Stimulated activated CD8-positive, alpha-beta memory T cell treated with anti-CD3 and anti-CD28 coated beads, Interleukin-4, amount 100 ng/mL, for 4 hours (primary cell): ENCODE measurements at places on chromosomes 1 and 21.

GRCh38 chr1:221517961-221518360 is 223.9 kb downstream of the DUSP10 start:
- no peak for DNase-seq

DNA sequence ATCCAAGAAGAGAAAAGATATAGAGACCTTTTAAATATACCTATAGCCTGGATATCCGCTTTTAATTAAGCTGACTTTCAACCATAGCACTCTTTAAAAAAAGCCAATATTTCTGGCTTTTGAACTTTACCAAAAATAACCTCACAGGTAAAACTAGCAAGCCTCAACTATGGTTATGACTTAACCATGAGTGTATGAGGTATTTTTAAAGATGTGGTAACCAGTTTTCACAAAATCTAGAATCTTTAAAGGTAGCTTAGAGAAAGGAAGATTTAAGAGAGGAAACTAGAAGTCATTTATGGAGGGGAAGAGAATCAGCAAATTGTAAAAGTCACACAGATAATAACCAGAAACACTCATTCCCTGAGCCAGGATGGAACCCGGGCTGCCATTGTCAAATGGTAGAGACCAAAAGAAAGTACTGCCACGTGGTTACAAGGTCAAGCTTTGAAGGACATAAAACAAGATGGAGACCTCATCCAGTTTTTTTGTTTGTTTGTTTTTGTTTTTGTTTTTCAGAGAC is 288.4 kb upstream of the RGS18 start:
- DNase-seq = no peak

GRCh38 chr1:214546886-214547641 is 4.3 kb downstream of the PTPN14 start:
- DNase-seq = no peak

DNA sequence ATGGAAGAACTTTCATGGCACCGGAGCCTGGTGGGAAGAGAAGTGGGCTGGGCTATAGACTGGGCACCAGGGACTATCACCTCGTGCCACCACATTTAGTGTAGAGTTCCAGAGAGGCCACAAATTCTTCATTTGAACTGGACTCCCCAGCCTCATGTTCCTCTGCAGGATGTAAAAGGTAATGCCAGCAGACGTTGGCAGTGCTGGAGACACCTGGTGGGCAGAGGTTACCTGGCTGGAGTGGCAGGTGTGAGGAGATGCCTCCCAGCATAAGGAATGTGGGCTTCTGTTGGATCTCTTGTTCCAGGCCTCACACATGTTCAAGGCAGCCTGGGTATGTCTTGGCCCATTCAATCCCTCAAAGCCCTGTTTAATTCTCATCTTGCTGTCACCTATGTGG is 35.2 kb downstream of the TEX35 start:
- no peak for DNase-seq

DNA sequence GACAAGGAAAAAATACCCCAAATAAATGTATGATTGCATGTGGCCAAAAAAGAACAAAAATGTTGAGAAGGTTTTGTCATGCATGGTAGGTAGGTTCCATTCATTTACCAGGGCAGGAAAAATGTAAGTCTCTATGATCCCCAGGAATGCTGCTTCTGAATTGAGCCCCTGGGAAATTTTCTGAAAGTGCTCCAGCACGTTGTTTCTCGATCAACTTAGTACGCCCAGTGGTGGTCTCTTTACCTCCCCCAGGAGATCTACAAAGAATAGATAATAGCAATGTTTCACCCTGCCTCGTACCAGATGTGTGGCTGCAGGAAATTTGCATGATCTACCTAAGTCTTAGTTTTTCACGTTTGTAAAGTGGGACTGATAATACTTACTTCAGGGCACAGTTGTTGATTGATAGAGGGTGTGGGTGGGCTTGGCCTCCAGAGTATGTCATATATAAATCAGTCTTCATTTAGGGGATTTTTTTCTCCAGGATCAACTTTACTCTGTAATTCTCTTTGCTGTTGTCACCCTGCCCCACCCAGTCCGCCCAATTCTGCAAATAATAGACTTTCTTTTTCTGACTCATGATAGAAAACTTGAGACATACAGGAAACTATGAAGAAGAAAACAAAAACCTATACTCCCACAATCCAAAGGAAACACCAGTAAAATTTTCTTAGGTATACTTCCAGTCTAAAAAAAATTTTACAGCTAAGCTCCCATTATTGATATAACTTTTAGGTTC is 462.0 kb upstream of the RUNX1 start:
- no peak for DNase-seq

GRCh38 chr1:57464756-57465155 is 40.9 kb upstream of the DAB1 start:
- DNase-seq = no peak

- no peak for DNase-seq
These were observed 66.8 kb downstream of the GPR137B start for GRCh38 chr1:236209185-236209584.

DNA sequence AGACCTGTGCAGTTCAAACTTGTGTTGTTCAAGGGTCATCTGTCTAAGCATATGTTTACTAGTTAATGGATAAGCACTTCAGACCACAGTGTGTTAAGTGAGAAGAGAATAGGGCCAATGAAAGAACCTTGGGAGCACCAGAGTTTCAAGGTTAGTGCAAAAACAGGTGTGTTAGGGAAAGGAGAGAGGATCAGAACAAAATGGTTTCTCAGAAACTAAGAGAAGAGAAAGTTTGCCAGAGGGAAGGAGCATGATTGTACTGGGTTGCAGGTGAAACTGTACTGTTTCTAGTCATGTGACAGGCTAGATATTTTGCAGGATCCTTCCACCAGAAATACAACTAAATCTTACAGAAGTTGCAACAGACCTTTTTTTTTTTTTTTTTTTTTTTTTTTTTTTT is 23.3 kb downstream of the RPRD2 start:
- DNase-seq = no peak

GRCh38 chr1:203177470-203178039 is 1.9 kb upstream of the MYBPH start:
- no peak for DNase-seq

DNA sequence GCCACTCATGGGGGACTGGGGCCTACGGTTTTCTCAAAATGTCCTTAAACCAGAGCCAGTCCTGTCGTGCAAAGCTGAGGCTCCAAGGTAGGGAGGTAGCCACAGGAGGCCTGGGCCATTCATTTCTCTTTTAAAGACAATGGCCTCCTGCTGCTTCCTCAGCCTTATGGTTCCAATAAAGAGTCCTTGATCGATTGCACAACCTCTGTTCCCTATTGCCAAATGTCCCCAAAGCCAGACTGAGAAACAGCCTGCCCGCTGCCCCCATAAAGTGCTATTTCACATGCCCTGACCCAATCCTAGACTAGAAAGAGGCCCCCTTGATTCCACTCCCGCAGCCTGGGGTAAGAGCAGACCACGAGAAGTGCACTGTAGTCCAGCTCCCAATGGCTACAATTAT is 166.7 kb downstream of the CLIC6 start:
- no peak for DNase-seq

GRCh38 chr1:65495137-65495536 is 74.7 kb downstream of the LEPR start:
- DNase-seq = no peak

DNA sequence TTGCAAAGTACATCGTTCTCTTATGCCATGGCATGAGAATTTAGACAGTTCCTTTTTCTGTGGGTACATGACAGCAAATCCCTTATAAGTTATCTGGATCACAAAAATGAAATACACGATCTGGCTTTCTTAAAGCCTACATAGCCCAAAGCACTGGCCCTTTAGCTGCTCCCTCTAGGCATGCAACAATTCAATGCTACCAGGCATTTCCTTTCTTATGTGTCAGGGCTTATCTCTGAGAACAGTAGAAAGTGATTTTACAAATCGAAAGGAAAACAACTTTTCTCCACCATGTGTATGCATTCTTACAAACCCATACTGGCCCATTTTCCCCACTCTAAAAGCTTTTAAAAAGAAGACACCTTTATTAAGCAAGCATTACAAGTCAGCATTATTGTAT is 139.7 kb downstream of the GRIK1 start:
- DNase-seq = no peak

DNA sequence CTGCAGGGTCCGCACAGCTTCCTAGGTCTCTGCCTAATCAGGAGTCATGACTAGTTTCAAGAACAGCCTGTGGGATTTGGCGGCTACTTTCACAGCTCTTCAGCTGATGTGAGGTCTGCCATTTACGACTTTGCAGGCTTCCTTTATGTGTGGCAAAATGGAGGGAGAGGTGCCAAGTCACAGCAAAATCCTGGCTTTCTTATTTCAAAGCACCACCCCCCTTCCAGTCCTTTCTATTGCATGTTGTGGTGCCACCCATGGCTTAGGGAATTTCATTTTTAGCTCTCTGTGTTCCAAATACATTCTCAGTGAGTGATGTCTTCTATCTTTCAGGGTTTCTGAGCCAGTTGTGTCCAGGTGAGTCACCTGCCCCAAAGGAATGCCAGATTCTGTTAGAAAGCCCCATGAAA is 75.1 kb upstream of the WLS start:
- no peak for DNase-seq

DNA sequence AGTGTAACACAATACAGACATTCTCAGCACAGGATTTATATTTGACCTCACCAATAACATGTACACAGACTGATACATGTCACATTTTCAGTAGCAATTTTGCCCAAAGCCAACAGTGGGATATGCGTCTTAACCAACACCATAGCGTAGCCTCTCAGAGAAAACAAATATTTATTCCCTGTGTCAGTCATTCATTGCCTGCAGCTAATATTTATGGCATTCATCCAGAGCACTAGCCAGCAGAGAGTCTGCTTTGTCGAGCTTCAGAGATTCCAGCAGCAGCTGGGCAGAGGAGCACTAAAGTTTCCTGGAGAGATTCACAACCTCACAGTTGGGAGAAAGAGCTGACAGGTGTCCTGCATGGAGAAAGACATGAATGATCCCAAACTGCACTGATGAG is 400.7 kb upstream of the DAB1 start:
- no peak for DNase-seq

DNA sequence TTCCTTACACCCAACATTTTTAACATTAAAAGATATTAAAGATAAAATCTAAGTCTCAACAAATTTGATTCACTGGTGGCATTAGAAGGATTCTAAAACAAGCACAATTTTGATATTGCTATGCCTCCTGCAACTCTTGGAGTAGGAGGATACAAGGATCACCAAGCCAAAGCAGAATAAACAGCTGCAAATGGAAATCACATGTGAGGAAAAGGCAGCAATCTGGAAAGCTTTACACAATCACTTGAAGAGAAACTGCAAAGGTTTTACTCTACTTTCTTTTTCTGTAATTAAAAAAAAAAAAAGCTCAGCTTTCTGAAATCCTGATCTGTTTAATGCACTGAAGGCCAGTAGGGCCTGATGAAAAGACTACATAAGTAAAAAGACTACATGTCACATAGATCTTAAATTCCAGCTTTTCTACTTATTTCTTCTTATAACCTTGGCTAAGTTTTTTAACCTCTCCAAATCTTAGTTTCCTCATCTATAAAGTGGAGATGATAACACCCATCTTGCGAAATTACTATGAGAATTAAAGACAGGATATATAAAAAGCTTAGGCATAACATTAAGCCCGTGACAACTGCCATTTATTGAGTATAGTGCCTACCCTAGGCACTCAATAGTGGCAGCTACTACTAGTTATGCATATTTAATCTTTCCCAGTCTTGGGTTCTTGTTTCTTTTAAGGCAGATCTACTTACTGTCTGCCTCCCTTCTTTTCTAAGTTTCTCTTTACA is 73.5 kb downstream of the EPS15 start:
- DNase-seq = no peak

DNA sequence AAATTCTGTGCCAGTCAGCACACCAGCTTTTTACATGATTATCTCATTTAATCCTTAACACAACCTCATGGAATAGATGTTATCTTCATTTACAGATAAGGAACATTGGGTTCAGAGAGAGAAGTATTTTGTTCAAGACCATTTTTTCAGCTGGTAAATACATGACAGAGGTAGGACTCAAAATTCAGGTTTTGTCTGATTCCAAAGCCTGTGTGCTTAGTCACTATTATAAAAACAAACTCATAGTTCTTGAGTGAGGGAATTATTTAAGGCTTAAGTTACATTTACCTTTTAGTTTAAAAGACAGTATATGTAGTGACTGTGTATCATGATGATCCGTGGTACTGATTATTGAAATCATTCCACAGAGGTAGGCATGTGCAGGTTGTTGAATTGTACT is 125.2 kb downstream of the MAGI3 start:
- no peak for DNase-seq

- no peak for DNase-seq
These were observed 28.8 kb upstream of the SYDE2 start for GRCh38 chr1:85229574-85230097.

DNA sequence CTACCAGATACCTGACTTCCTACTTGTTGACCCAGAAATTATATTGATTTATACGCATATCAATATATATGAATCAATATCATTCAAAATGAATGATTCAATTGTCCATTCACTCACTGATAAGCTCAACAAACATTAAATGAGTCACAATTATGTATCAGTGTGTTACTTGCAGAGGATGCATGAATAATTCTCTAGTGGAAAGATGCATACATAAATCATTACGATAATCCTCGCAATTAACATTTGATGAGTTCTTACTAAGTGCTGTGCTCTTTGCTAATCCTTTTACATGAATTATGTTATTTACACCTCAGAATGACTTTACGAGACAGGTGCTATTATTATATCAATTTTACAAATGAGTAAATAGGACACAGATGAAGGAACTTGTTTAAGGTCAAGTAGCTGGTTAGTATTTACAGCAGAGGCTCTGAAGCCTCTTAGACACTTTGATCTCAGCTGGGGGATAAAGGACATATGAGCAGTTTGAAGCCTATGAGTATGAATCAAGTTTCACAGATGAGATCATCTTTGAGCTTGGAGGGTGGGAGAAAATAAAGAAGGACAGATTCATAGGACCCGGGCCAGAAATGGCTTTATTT is 112.8 kb upstream of the ADAMTS5 start:
- DNase-seq = no peak

- DNase-seq = no peak
These were observed 2.7 kb downstream of the HTR1D start for GRCh38 chr1:23214640-23215039.

- no peak for DNase-seq
These were observed 113.8 kb upstream of the MAGI3 start for GRCh38 chr1:113276507-113276906.

GRCh38 chr1:161887730-161888287 is 121.7 kb downstream of the ATF6 start:
- DNase-seq = no peak

DNA sequence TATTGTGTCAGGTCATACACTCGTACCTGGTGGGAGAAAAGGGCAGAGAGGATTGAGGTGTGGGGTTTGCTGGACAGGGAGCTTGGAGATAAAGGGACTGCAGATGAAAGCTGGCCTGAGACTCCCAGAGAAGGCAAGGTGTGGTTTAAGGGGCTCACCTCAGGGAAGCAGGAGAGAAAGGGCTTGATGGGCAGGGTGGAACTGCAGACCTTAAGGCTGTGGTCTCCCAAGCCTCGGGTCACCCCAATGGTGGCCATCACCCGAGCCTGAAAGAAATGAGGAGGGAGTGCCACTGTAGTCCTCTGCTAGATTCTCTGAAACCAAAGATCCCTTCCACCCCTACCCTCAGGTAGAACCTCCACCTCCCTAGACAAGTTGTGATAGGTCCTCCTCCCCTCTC is 3.7 kb upstream of the RHOC start:
- no peak for DNase-seq

GRCh38 chr1:233883671-233884070 is 20.8 kb upstream of the SLC35F3 start:
- no peak for DNase-seq

- no peak for DNase-seq
These were observed 117.2 kb downstream of the CNIH3 start for GRCh38 chr1:224733027-224733911.

GRCh38 chr1:9891207-9891606 is 18.9 kb downstream of the CTNNBIP1 start:
- DNase-seq = no peak
